ENCODE measurements at places on chromosomes 4 and X. TPM values are rescaled to one million over a fixed set of nuclear protein-coding genes. Genes with fewer than 3 reads are reported as not detected.

GRCh38 chr4:6960628-6961412, 51.2 kb downstream of the TBC1D14 start:
- no peak overlapping the region for H3K27ac ChIP-seq
- H3K27me3 ChIP-seq, result no peaks in the 10 kb centered on the region
- H3K4me3 ChIP-seq, result no peak overlapping the region
- H3K36me3 ChIP-seq, result no peaks in the 10 kb centered on the region
- peaks cover 7% of the 10 kb centered on the region for H3K4me1 ChIP-seq

DNA sequence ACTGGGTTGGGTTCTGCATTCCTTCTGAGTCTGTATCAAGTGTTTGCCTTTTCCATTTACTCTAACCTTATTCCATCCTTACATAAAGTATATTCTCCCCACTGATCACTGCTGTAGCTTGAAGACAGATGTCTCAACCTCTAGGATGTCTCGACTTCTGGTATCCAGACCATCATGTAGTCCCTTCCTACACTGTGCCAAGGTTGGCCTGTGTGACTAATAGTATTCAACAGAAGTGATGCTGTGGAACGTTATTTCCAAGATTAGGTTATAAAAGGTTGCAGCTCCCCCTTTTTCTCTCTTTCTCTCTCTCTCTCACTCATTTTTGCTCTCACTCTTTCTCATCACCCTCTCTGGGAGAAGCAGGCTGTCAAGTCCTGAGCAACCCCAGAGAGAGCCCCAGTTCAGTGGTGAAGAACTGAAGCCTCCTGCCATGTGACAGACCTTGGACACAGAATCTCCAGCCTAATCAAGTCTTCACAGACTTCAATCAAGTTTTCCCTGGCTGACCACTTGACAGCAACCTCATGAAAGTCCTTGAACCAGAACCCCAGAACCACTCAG, 75.4 kb downstream of the PRDM5 start:
- H3K4me1 ChIP-seq, result no peaks in the 10 kb centered on the region
- H3K36me3 ChIP-seq, result no peaks in the 10 kb centered on the region
- DNase-seq, result no peak
- H3K4me3 ChIP-seq, result no peak overlapping the region
- no peak overlapping the region for H3K27ac ChIP-seq

DNA sequence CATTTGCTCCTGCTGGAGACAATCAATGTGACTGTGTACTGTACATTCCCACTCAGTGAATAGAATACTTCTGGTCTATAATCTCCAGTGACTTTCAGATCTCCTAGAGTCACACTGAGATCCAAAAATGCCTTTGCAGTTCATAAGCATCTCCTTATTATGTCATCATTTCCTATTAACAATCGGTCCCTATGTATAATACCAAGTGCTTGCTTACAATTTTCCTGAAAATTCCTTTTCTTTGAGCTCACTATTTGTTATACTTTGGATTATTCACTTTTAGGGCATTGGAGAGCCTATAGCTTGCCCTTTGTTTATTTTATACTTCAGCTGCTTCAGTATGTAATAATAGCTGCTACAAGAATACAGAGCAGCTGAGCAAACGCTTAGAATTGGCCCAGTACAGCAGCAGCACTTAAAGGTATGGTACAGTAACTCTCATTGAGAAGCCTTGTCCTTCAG, 313.0 kb downstream of the DCTD start:
- H3K4me3 ChIP-seq, result no peak overlapping the region
- DNase-seq, result no peak
- no peak overlapping the region for H3K27ac ChIP-seq

Gene MEPE
- not detected for total RNA-seq

Gene MAGEA8
- not detected for total RNA-seq

Measured in HCT116 (cell line).